ENCODE measurements at places on chromosomes 6 and 20.

DNA sequence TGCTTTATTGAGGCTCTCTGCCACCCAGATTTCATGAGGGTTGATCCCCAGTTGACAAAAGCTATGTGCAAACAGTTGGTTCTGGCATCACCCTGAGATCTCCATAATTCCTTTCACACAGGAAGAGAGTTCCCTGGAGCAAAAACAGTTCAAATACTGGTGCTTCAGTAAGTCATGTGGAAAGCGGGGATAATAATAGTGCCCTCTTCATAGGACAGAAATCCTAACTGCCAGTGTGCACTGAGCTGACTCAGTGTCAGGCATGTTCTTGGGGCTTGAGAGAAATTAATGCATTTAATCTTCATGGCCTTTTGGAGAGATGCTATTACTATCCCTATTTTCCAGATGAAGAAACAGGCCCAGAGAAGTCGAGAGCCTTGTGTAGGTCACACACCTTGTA is 7.9 kb upstream of the SLC52A3 start:
- no peak for DNase-seq

- DNase-seq = no peak
Measured at GRCh38 chr6:156955494-156956183, 178.5 kb downstream of the ARID1B start.

- DNase-seq = peak; percentile 47
Measured at GRCh38 chr6:40713002-40713719, 126.0 kb upstream of the LRFN2 start.

GRCh38 chr6:37131104-37131959 is 38.6 kb upstream of the PIM1 start:
- peak; percentile 71 for DNase-seq

DNA sequence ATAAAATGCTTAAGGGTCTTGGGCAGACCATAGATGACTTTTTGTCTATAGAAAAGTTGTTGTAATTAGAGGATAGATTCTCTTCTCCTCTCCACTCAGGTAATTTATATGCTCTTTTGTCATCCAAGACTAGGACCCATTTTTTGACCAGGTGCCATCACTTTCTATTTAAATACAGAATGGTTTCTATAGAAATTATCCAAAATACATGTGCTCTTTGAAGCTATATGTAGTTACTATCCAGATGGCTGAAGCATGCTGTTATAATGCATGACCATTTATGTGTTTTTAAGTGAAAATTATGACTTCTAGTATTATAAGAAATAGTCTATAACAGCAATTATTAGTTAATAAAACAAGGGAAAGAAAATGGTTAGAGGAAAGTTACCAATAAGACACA is 3.0 kb upstream of the MLIP start:
- no peak for DNase-seq

DNA sequence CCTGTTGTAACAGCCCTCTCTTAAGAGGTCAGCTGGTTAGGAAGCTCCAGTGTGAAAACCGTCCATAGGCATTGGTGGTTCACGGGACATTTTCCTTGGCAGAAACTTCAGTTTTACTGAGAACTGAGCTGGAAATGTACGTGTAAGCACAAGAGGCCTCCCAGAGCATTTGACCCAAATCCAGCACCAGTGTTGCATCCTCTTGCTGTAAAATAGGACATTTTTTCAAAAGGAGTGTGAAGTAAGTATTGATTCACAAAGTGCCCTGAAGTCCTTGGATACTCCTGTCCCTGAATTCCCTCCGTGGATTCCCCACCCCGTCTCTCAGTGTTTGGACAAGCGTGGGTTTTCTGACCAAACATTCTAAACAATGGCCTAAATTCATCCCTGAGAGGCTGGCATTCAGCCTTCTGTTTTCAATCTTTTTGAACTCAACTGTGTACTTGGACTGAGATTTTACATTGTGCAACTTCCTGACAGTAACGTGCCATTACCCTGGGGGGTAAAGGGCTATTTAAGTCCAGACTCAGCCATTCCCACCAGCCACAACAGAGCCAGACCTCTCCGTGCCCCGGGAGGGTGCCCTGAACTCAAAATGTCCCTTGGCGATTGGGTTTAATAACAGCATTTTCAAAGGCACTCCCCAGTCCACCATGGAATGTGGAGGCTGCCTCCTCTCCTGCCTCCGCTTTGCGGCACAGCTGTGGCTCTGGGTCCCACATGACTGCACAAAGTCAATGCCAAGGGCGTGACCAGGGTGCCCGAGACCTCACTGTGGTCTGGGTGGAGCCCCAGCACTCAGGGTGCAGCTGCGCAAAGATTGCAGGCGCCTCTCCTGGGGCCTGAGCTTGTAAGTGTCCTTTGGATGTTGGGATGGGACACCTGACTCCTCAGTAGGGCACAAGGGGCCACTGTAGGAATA is 92.7 kb upstream of the AFDN start:
- no peak for DNase-seq

GRCh38 chr6:19806971-19807396 is 30.2 kb upstream of the ID4 start:
- no peak for DNase-seq

- DNase-seq = no peak
Measured at GRCh38 chr6:169345146-169345545, 91.5 kb upstream of the THBS2 start.

GRCh38 chr6:24149836-24150235 is 23.8 kb downstream of the NRSN1 start:
- DNase-seq = no peak

DNA sequence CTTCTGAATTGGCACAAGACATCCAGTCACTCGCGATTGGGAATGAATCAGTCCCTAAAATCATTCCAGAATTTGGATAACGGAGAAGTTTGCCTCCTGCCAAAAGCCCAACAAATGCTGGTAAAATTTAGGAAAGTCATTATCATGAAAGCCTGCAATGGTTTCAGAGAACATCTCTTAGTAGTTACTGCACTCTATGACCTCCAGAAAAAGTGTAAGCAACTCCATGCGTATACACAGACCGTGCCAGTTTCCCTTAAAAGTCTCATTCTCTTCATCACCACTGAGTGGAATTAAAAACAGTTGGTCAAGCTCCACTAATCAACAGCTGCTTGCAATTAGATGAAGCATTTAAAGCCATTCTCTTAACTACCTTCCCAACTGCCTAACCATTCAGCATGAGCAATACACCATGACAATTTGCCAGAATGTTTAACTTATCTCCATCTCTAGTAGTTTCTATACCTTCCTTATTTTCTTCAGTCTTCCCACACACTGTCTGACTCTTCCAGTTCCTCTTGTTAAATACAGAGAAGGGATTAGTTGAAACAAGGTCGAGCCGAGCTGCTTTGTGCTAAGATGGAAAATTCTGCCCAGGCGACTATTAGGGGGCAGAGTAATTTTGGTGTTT is 183.6 kb upstream of the PRDM1 start:
- no peak for DNase-seq

GRCh38 chr6:150600010-150600300 is 270 bp downstream of the PLEKHG1 start:
- no peak for DNase-seq

DNA sequence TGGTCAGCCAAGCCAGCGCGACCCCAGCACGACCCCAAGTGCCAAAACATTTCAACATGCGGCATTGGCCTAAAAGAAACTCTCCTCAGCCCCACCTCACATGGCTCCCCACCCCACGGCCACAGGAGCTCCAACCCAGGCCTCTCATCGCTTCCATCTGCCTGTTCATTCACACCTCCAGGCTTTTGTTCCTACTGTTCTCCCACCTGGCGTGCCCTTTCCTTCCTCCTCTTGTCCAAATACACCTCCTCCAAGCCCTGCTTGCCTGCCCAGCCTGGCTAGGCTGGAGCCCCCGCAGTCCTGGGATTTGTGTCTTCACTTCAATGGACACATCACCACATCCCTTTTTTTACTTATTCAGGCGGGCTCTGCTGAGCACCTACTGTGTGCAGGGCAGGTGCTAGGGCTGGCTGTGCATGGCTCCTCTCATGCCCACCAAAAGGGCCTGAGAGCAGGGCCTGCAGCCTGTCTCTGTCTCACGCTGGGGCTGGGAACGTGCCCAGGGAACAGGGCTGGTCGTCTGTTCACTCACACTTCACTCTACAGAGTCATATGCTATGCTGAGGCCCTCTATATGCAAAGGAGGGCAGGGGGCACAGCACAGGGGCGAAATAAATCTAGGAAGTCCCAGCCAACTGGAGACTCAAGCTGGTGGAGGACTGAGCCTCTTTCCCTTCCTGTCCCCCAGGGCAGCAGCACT is 61.1 kb downstream of the GRM4 start:
- no peak for DNase-seq

- no peak for DNase-seq
Measured at GRCh38 chr6:12992770-12993169, 276.2 kb downstream of the PHACTR1 start.

GRCh38 chr6:142932889-142933288 is 12.1 kb downstream of the HIVEP2 start:
- DNase-seq = no peak

DNA sequence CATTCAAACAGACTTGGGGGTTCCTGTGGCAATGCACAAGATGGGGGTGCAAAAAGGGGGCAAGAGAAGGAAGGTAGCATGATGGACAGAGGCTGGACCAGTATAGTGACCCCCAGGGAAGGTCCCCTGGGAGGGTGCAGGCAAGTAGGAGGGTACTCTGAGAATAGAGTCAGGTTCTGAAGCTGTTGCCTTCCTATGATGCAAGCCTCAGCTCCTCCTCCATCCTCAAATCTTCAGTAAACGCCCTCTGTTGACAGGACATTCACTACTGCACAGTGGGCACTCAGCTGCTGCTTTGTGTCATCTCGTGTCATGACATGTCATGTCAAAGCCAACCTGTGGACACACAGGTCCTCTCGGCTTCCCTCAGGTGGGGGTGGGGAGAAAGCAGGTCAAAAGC is 5.8 kb upstream of the SDCBP2 start:
- DNase-seq = peak; percentile 44

GRCh38 chr6:75349262-75349984 is 64.8 kb upstream of the TMEM30A start:
- peak; percentile 89 for DNase-seq

DNA sequence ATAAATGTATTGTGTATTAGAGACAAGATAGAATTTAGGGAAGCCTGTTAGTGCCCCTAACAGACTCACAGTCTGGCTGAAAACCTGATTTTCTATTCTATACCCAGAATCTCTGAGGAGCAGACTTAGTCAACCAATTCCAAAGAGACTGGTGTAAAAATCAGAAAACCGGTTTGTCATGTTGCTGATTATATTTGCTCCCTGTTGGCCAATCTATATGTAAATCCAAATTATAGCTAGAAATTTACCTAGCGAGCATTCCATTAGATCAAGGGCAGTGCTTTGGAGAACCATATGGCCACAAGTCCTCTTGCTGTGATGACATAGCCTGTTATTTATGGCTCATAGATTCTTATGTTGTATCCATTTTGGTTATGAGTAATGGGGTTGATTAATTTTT is 4.8 kb downstream of the NFYA start:
- no peak for DNase-seq

DNA sequence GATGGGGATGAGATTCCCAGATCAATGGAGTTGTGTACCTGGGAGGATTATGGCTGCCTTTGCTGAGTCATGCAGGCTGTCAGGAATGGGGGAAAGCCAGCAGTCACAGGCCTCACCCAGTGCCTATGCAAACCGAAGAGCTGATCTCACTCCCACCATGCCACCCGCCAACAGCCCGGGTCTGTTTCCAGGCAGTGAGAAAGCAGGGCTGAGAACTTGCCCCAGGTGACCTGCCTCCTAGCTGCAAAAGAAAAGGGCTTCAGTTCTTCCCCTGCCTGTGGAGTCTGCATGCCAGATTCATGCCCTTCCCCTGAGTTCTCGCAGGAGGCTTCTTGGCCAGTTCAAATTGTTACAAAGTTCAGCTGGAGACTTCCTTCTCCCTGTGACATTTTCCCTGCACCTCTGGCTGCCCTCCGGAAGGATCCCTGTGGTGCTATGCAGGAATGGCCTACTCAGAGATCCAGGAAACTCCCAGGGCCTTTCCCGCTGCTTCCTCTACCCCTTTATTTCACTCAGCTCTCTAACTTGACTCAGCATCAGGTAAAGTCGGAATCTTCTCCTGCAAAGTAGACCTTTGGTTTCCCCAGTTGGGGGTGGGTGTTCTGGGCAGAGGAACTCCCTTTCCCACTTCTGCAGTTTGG is 71.5 kb upstream of the B3GAT2 start:
- DNase-seq = peak; percentile 66

DNA sequence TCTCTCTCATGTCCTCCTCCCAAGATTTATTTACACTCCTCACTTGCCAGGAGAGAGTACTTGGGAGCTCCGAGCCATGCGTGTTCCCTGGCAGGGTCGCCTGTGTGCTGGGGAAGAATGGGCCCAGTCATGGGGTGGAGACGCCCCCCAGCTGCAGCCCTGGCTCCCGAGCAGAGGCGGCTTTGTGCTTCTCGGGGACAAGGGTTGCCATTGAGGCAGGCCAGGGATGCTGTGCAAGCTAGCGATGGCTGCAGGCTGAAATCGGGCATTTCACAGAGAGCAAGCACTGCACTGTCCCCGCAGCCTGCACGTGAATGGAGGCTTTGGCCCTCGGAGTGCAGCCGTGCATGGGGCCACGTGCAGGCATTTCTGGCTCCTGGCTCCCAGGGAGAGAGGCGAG is 23.8 kb downstream of the PHACTR3 start:
- DNase-seq = no peak

Measured in mesendoderm (in vitro differentiated cells).